ENCODE measurements at places on chromosomes 5 and 9.

DNA sequence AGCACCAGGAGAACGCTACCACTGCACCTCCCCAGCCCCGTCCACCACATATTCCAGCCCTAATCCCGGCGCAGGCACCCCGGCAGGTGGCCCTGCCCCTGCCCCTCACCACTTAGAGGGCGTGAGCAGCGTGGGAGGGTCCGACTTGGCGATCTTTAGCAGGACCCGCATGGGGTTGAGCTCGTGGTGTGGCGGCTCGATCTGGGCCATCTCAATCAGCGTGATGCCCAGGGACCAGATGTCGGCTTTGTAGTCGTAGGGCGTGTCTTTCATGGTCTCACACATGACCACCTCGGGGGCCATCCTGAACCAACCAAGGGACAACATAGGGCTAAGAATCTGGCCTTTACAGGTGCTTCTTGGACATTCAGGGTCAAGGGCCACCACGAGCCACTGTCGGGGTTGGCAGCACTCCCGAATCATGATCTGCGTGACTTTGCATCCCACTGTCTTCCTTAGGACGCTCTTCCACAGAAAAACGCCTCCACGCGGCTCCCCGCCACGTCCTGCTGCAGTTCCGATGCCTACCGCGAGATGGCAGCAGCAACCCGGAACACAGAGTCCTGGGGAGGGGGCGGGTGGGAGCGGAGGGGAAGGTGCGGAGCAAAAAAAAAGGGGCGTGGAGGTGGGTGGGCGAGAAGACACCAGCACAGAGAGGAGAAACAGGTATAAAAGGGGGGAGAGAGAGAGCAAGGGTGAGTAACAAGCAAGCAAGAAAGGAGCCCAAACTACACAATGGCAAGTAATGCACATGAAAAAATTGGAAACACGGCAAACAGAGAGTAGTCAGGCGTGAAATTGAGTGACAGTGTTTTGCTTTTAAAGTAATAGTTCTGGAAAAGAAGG is 81.3 kb downstream of the STK10 start:
- DNase-seq = no peak

DNA sequence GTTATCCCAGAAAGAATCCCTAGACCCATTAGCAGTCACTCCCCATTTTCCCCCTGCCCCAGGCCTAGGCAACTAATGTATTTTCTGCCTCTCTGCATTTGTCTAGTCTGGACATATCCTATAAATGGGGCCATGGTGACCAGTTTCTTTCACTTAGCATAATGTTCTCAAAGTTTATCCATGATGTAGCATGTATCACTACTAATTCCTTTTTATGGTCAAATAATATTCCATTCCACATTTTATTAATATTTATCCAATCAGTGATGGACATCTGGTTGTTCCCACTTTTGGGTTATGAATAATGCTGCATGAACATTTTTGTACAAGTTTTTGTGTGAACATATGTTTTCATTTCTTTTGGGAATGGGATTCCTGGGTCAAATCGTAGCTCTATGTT is 1.5 kb downstream of the FCHO2 start:
- no peak for DNase-seq

DNA sequence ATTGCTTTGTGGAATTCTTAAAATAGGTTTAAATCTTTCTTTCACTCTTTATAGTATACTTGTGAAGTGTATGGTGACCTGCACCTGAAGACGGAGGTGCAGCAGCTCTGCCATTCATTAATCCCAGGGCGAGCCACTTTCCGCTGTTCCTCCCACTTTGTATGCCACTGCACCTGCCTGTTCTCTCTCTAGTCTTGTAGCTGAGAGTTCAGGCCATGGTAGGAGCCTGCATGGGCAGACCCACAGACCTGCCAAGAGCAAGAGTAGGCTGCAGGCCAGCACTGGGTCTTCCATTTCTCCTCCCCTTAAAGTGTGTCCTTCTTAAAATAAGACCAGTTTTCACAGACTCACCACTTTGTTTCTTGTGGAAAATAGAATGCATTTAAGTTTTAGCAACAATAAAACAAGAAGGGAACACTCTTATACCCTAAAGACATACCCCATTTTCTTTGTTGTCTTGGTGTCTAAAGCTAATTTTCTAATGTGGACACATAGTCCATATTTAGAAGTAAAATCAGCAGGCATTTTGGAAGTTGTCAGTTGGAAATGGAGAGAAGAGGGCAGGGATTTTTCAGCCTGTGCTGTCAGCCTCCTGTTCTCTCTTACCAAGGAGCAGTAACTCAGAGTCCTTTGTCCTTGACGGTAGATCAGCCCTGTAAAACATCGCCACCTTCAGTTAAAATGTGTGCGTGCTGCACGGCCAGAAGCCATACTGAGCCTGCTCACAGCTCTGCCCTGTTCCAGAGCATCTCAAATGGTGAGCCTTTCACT is 103.2 kb downstream of the SNCAIP start:
- peak; percentile 50 for DNase-seq

DNA sequence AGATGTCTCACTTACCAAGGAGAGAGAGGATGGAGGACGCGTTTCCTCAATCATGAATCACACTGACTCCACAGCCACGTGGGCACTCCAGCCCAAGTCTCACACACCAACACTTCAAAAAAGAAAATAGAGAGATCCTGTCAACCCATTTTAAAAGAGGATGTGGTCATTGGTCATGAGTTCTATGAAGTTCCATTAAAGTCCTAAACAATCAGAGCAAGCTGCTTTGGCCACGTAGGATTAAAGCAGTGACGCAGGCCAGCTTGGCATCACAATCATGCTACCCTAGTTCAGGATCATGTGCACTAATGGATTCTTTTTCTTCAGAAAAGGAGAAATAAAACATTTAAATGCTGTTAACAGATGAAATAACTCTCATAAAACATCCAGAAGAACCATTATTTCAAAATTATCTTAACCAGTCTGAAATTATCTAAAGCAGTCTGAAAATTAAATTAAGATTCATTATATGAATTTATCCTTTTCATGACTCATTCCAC is 108.1 kb downstream of the SEMA5A start:
- DNase-seq = peak; percentile 91

DNA sequence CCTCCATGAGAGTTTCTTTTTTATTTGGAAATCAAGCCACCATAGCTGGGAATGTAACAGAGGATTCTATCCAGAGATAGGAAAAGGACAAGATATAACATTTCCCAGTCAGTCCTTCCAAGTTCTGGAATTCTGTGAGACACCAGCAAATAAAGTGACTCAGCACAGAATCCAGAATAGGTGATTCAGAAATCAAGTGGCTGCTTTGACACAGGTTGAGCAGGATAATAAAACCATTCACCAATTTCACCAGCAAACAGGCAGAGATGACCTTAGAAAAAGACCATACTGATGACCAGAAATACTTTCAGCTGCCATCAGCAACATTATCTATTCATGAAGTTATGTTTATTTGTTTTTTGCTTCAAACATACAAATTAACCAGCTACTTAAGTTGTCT is 491.5 kb upstream of the TUSC1 start:
- no peak for DNase-seq

GRCh38 chr9:18438300-18438925 is 35.5 kb upstream of the ADAMTSL1 start:
- DNase-seq = no peak

- no peak for DNase-seq
Measured at GRCh38 chr5:75616971-75617621, 5.8 kb downstream of the ANKDD1B start.

GRCh38 chr5:17910318-17910717 is 276.1 kb downstream of the TAF11L14 start:
- DNase-seq = peak; percentile 93

- peak; percentile 41 for DNase-seq
Measured at GRCh38 chr5:90161414-90161813, 248.1 kb downstream of the CETN3 start.

GRCh38 chr9:132365986-132366385 is 11.2 kb upstream of the SETX start:
- DNase-seq = peak; percentile 70

All from MV-4-11 (cell line).